Activated naive CD8-positive, alpha-beta T cell treated with anti-CD3 and anti-CD28 coated beads for 36 hours (primary cell): ENCODE measurements at places on chromosomes 1 and 21. TPM values are rescaled to one million over a fixed set of nuclear protein-coding genes. Genes with fewer than 3 reads are reported as not detected.
A peak's percentile ranks its signal among the peaks of the same experiment; 100 is the strongest.

Gene ACTL8
- total RNA-seq: not detected

Gene SYNC
- not detected for total RNA-seq

Gene OR2M4
- total RNA-seq: not detected

Gene MIXL1
- total RNA-seq: 0.10 TPM

Gene MYBPH
- not detected for total RNA-seq

DNA sequence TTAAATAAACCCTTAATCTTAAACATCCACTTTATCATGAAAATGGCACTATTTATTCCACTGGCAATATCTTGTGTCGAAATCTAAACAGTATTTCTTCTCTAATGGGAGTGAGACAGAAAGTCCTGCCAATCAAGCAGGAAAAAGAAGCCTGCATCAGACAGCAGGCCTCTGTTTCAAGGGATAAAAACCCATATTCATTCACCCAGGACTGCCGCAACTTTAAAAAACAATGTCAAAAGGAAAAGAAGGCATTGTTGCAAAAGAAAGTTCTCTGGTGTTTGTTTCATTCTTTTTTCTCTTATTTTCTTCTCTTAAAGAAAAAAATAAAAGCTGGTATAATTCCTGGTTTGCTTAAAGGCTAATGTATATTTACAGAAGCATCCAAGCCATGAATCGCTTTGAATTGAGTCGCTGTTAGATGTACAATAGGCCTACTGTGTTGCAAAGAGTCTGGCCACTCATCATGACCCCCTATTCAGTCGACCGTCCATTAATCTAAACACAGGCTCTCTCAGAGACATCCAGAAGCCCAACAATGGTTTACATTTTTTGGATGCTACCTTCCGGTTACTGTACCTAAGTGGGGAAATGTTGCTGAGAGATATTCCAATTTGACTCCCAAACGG, 48.7 kb upstream of the ZC3H11B start:
- H3K4me3 ChIP-seq: no peak overlapping the region
- no peak overlapping the region for H3K27ac ChIP-seq
- no peaks in the 10 kb centered on the region for H3K4me1 ChIP-seq
- peaks cover 40% of the 10 kb centered on the region for H3K27me3 ChIP-seq
- DNase-seq: no peak

DNA sequence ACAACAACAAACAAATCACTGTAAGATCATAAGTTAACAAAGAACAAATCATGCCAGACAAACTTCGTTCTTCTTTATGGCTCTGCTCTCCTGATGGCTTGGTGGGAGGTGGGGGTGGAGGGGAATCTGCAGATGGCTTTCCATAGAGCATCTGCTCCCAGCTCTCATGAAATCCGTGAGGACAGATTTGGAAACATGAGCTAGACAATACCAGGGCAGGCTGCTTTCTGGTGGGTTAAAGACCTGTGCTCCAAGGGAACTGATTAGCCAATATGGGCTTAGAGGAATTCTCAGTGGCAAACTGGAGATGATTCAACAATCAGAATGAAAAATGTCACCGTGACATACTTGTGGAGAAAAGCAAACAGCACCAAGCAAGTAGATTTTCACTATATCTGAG, 69.4 kb upstream of the TLR5 start:
- no peaks in the 10 kb centered on the region for H3K36me3 ChIP-seq
- no peak overlapping the region for H3K4me3 ChIP-seq
- H3K27ac ChIP-seq: no peak overlapping the region

DNA sequence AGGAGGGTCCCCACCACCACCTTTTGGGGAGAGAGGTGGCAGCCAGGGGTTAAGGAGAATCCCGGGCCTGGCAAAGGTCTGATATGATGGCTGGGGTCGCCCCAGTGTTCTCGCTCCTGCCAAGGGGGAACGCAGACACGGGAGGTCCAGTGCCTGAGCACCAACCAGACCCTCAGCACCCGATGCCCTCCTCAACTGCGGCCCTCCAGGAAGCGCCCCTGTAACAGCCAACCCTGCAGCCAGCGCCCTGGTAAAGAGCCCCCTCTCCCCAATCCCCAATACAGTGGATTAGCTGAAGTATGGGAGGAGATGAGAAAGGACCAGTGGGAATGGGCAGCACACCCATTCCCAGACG, 10.4 kb downstream of the ADAMTSL4 start:
- H3K4me1 ChIP-seq: peaks cover 35% of the 10 kb centered on the region
- H3K27me3 ChIP-seq: no peaks in the 10 kb centered on the region
- H3K27ac ChIP-seq: peak overlapping the region; percentile 75
- no peak overlapping the region for H3K4me3 ChIP-seq

- no peak for DNase-seq
- no peaks in the 10 kb centered on the region for H3K36me3 ChIP-seq
- no peaks in the 10 kb centered on the region for H3K4me1 ChIP-seq
- H3K27me3 ChIP-seq: no peaks in the 10 kb centered on the region
These were observed 115.7 kb upstream of the UBE2U start for GRCh38 chr1:64087768-64088167.

DNA sequence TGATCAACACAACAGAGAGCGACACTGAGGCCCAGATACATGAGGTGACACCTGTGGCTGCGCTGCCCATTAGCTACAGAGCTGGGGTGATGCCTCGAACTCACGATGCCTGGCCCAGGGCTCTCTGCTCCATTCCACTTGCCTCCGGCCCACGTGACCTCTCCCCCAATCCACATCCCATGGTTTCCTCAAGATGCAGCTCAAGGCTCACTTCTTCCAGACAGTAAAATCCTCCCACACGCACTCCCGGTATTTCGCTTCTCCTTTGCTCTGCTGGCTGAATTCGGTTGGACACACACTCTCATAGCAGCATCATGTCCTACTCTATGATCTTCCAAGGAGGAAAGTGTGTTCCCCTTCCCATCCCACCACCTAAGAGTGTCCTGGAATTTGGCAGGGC, 672.5 kb downstream of the KIF26B start:
- H3K4me1 ChIP-seq: no peaks in the 10 kb centered on the region
- H3K27me3 ChIP-seq: no peaks in the 10 kb centered on the region
- peaks cover 41% of the 10 kb centered on the region for H3K36me3 ChIP-seq

GRCh38 chr1:248622570-248623001, 12.3 kb downstream of the OR2T11 start:
- peaks cover 2% of the 10 kb centered on the region for H3K4me1 ChIP-seq
- no peak for DNase-seq

GRCh38 chr21:34198231-34199120, 125.1 kb downstream of the MRPS6 start:
- peak; percentile 28 for DNase-seq
- peaks cover 43% of the 10 kb centered on the region for H3K4me1 ChIP-seq
- H3K27ac ChIP-seq: peak overlapping the region; percentile 71
- H3K36me3 ChIP-seq: peaks cover 5% of the 10 kb centered on the region
- H3K27me3 ChIP-seq: no peaks in the 10 kb centered on the region

GRCh38 chr21:42401154-42401553, 2.5 kb upstream of the UBASH3A start:
- peak overlapping the region; percentile 70 for H3K4me3 ChIP-seq
- DNase-seq: no peak
- H3K27me3 ChIP-seq: no peaks in the 10 kb centered on the region
- H3K4me1 ChIP-seq: peaks cover 49% of the 10 kb centered on the region

DNA sequence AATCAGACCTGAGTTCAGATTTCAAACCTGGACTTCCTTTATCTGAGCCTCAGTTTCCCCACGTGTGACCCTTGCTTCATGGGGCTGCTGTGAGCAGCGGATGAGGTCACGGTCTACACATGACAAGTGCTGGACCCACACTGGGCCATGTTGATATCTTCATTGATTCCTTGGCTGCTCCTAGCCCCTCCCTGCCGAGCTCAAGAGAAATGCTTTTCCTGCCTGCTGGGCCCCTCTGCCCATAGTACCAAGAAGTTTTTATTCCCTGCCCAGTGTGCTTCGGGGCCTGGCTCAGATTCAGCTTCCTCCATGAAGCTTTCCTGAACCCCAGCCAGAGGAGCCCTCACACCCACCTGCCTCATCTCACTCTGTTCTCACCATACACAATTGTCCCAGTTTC, 181.6 kb downstream of the PTPRU start:
- peaks cover 2% of the 10 kb centered on the region for H3K4me1 ChIP-seq
- H3K4me3 ChIP-seq: no peak overlapping the region

DNA sequence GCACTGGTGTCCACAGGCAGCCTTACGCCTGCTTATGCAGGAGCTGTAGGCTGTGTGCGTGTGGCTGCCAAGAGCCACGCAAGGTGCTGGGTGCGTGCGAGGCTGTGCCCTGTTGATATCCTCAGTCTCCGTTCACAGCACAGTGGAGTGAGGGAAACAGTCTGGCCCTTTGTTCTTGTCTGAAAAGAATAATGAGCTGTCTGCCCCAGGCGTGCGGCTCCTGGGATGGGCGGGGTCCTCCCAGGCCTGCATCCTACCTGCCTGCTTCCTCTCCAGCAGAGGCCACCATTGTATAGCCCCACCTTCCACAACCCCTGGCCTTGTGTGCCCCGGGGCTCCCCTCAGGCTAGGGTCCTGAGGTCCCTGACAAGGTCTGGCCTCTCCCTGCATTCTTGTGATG, 47.0 kb upstream of the KDM4A start:
- no peaks in the 10 kb centered on the region for H3K27me3 ChIP-seq
- DNase-seq: no peak
- H3K27ac ChIP-seq: no peak overlapping the region
- no peaks in the 10 kb centered on the region for H3K4me1 ChIP-seq

GRCh38 chr1:59561796-59562195, 253.0 kb upstream of the HOOK1 start:
- H3K27ac ChIP-seq: no peak overlapping the region
- no peak overlapping the region for H3K4me3 ChIP-seq
- peaks cover 7% of the 10 kb centered on the region for H3K4me1 ChIP-seq
